ENCODE measurements at places on chromosomes 5 and 9. TPM values are rescaled to one million over a fixed set of nuclear protein-coding genes. Genes with fewer than 3 reads are reported as not detected.

GRCh38 chr5:72511366-72511765 lies 4.2 kb upstream of the ZNF366 start:
- H3K4me1 ChIP-seq = peaks cover 3% of the 10 kb centered on the region
- no peaks in the 10 kb centered on the region for H3K36me3 ChIP-seq

GRCh38 chr5:73061593-73061992 lies 58.8 kb upstream of the TMEM171 start:
- no peaks in the 10 kb centered on the region for H3K27me3 ChIP-seq
- H3K4me1 ChIP-seq = no peaks in the 10 kb centered on the region
- H3K27ac ChIP-seq = no peak overlapping the region
- no peaks in the 10 kb centered on the region for H3K36me3 ChIP-seq

GRCh38 chr5:10594591-10595210 lies 30.8 kb downstream of the ANKRD33B start:
- H3K4me3 ChIP-seq = no peak overlapping the region
- peak; percentile 17 for DNase-seq
- H3K36me3 ChIP-seq = no peaks in the 10 kb centered on the region
- H3K4me1 ChIP-seq = peaks cover 15% of the 10 kb centered on the region
- peak overlapping the region; percentile 90 for H3K27ac ChIP-seq

ADAMTSL2 gene
- polyA plus RNA-seq = 0.09 TPM

All from fibroblast of lung (primary cell).